EL (cell line): ENCODE measurements at places on chromosomes 12 and 14.
A peak's percentile ranks its signal among the peaks of the same experiment; 100 is the strongest.

DNA sequence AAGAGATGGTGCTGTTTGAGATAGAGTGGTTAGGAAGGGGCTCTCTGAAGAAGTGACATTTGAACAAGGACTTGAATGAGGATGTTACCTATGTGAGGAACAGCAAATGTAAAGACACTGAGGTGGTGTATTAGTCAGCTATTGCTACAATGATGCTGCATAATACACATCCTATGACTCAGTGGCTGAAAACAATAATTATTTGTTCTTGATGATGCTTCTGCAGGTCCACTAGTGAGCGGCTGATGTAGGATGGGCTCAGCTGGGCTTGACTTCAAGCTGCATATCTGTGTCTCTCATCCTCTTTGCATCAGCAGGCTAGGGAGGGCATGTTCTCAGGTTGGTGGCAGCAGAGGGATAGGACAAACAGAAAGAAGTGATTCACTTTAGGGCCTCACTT is 21.4 kb upstream of the CLMN start:
- DNase-seq = no peak

GRCh38 chr12:11880381-11880780 is 190.4 kb upstream of the BCL2L14 start:
- no peak for DNase-seq

DNA sequence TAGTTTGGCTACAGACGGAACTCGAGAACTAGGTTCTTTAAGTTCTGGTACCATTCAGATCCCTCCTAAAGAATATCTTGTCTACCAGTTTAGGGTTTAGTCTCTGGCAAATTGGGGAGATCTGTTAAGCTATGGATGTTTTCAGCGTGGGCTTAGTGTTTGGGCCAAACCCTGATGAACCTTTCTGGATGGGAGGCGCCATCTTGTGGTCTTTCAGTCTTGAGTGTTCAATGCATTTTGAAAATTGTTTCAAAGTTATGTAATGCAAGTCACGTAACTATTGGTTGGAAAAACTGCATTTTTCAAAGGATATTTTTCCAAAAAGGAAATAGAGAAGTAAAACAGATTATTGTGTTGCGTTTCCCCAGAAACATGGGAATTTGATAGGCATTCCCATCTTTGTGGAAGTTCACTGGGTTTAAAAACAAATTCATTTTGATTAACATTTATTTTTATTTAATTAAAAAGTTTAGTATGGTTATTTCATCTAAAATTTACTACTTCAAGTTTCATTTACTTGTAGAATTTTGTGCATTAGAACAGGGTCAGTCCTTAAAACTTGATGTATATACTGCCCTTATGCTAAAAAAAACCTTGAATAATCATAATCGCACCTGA is 169.0 kb downstream of the PRIMA1 start:
- DNase-seq = peak; percentile 48

DNA sequence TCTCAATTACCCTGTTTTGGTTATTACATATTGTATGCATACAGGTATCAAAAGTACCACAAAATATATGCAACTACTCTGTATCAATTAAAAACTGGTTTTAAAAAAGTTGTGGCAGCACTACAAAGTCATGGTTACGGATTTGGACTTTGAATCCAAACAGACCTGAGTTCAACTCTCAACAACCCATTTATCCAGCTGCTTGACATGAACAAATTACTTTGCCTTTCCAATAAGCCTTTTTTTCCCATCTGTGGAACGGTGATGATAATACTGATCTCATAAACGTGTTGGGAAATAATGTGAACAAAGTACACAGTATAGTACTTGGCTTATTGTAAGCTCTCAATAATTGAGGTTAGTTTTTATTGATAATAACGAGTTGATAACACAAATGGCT is 85.0 kb downstream of the MNAT1 start:
- DNase-seq = no peak

- peak; percentile 99 for DNase-seq
Measured at GRCh38 chr12:31518680-31519227, 72.2 kb downstream of the DENND5B start.

GRCh38 chr12:6697584-6698351 is 2.8 kb downstream of the PIANP start:
- peak; percentile 80 for DNase-seq

DNA sequence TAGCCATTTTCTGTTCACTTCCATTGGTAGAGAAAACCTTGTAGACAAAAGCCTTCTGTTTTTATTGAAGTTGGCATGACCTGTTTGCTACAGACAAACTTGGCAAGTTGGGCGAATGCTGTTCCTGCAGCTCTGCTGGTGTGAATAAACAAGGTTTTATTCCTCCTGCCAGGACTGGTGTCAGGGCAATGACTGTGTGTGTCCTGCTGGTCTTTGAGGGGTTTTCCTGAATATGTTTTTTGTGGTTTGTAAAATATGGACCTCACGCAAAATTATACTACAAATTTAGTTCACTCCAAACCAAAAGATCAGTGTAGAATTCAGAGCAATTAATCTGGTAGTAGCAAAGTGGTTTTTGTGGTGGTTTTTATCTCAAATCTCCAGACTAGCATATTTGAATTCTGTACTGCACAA is 140.8 kb downstream of the ERC1 start:
- no peak for DNase-seq

DNA sequence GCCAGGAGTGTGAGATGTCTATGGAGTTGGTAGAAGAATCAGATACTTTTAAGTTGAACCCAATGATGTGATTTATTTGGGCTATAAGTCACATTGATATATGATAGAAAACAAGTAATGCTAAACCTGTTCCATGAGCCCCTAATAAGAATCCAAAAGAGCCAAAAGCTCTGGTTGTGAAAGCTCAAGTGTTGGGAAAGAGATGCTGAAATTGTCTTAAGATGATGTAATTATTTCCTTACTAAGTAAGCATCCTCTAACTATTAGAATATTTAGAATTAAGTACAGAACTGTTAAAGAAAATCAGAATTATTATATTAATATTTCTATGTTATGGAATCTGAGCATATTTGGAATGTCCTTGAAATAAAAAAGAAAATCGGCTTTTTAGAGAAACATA is 17.6 kb upstream of the SLC2A13 start:
- no peak for DNase-seq

DNA sequence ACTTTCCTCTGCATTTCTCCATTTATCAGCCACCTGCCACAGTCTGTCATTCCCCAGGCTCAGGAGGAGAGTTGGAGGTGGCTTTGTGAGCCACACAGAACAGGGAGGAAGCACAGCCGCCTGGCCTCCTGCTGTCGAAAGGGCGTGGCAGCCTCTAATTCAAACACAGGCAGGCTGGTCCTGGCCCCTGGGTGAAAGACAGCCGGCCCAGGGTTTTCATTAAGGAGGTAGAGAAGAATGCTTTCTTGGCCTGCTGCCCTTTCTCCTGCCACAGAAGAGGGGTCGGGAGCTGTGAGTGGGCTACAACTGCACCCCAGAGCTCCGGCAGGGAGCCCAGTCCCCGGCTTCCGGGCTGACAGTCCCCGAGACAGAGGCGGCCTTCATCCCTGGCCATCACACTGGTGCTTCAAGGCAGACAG is 108.6 kb upstream of the FZD10 start:
- DNase-seq = no peak

DNA sequence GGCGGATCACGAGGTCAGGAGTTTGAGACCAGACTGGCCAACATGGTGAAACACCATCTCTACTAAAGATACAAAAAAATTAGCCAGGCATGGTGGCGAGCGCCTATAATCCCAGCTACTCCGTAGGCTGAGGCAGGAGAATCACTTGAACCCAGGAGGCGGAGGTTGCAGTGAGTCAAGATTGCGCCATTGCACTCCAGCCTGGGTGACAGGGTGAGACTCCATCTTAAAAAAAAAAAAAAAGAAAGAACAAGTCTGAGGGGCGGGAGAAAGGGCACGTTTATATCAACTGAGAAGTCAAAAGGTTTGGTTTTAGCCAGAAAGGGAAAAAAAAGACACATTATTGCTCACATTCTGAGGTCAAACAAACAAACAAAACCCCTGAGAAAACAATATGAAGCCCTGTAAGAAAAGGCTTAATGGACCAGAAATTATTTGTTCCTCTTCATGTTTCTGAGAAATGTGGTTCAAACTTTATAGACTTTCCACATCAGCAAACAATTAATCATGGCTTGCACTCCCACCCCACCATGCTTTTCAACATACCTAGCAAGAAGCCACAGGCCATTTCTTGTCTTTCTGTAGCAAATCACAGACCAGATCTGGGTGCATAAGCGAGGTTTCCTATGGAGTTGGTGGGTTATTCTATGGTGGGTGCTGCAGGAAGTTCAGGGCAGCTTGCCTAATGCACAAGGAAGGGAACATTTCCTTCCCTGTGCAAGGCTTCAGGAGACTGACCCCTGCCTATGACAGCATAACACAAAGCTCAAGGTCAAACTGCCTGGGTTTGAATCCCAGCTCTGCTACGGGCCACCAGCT is 80.1 kb downstream of the SSPN start:
- no peak for DNase-seq

- peak; percentile 21 for DNase-seq
Measured at GRCh38 chr14:21825149-21825743, 151.6 kb upstream of the OR4E1 start.

- no peak for DNase-seq
Measured at GRCh38 chr12:44749566-44749965, 126.5 kb downstream of the NELL2 start.

DNA sequence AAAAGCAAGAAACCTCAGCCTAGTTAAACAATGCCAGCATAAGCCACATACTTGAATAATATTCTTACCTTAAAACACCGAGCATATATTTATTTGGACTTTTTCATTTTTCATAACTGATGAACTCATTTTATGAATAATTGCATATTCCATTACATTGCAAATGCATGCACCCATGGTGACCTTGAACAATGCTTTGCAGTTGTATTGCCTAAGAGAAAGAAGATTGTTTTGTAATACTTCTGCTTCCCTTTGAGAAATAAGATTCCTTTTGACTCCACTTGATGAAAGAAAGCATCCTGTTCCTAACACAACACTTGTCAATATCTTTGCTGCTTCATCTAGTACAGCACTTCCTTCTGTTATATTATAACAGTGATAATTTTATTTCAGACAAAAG is 1182.2 kb downstream of the FLRT2 start:
- DNase-seq = no peak

DNA sequence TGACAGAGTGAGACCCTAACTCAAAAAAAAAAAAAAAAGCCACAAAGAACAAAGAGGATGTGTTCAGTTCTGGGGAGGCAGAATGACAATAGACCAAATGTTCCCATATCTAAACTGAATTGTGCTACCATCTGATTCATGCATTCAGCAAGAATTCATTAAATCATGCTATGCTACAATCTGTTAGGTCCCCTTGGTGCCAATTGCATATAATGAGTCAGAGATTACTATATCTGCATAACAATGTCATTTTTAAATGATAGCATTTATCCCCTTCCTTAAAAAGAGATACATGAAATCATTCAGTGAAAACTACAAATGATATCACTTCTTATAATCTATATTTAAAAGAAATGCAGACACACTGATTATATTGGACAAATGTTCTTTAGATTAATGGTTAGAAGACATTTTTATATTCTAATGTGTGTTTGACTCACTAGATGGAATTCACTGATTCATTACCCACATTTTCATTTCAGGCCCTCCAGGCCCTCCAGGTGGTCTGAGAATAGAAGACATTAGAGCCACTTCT is 207.6 kb upstream of the PDZRN4 start:
- no peak for DNase-seq

- peak; percentile 31 for DNase-seq
Measured at GRCh38 chr12:4506870-4507269, 31.8 kb upstream of the RAD51AP1 start.

DNA sequence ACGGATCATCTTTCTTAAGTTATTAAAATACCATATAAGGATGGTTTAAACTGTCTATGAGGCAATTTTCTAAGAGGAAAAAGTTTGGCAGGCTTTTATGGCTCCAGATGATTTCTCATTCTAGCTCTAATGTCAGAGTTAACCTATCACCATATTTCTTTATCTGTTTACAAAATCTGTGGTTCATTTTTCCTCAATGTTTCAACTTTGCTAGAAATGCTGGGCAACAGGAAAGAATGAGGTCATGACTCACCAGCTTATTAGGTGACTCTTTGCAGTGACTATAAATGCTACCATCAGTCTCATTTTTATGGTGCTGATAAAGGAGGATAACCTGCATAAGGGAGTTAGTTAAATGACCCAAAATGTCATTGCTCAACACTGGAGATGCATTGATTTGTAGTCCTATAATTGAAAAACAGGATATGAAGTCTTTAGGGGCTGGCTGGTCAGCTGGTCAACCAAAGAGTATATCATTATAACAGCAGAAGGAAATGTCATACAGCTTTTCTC is 45.3 kb upstream of the RAP1B start:
- peak; percentile 92 for DNase-seq

DNA sequence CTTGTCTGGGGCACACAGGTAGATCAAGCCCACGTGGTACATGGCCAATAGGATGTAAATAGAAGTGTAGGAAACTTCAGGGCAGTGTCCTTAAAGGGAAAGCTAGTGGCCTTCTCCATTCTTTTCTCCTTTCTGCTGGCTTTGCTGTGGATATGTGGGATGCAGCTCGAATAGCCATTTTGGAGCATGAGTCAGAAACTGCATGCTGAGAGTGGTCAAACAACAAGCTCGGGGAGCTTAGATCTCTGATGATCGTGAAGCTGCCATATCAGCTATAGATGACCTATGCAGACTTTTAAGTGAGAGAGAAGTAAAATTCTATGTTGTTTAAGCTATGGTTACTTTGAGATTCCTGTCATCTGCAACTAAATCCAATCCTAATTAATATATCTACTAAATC is 241.3 kb upstream of the DAAM1 start:
- no peak for DNase-seq

- DNase-seq = peak; percentile 88
Measured at GRCh38 chr14:69101331-69101826, 51.5 kb downstream of the DCAF5 start.

- DNase-seq = no peak
Measured at GRCh38 chr12:106657488-106657887, 74.7 kb downstream of the RFX4 start.
